Mammary epithelial cell (primary cell): ENCODE measurements at places on chromosomes 7 and 10. TPM values are rescaled to one million over a fixed set of nuclear protein-coding genes. Genes with fewer than 3 reads are reported as not detected.
A peak's percentile ranks its signal among the peaks of the same experiment; 100 is the strongest.

DNA sequence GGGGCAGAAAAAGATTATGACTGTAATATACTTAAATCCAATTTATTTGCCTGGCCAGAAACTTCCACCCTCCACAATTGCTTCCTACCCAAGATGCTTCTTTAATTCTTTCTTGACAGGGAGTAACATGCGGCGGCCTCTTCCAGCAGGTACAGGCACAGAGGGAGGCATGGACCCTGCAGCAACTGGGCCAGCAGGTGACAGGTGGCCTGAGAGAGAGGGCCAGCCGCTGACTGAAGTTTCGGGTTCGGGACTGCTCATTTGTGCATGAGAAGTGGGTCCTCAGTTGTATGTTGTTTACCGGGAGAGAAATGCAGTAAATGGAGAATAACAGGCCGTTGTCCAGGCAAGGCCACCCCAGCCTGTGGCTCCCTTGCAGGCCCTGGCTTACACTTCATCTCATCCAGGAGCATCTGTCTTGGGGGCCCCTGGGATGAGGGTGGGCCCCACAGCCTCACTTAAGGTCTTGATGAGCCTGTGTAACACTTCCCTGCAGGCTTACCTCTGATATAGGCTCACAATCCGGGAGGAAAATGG lies 72.5 kb downstream of the C10orf143 start:
- no peak for DNase-seq

DNA sequence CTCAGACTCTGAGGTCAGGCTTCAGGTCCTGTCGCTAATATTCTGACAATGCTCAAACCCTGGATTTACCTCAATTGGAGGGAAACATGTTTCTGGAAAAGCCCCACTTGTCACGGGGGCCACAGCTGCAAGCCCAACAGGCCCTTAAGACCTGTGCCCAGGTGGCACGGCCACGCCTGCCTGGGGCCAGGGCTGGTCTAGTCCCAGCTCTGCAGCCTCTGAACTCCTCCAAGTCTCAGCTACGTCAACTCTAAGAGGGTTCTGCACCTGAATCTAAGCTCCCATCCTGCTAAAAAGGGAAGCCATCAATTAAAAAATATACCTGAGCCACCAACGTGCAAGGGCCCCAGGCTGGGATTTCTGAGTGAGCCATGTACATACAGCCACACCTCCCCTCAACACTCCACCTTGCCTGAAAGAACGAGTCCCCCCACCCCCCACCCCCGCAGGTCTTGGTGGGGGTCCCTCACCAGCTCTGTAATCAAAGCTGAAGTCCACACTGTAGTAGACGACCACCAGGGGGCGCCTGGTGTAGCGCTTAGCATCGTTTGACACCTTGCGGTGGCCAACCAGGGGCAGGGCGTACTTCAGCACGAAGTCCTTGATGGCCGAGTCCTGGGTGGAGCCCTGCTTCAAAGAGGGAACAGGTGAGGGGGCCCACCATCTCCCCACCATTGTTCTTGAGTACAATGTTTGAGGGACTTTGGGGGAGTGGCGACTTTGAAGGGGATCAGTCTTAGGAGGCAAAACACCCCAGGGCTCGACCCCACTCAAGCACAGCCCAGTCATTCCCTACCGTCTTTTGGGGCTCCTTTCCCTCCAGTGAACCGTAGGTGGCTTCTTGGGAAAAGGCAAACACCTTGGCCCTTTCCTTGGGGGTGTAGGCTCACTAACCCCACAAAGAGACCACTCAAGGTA lies 22.6 kb downstream of the PDIA4 start:
- peak; percentile 23 for DNase-seq

GRCh38 chr10:49817845-49818244 lies 55.7 kb upstream of the OGDHL start:
- no peak for DNase-seq

DNA sequence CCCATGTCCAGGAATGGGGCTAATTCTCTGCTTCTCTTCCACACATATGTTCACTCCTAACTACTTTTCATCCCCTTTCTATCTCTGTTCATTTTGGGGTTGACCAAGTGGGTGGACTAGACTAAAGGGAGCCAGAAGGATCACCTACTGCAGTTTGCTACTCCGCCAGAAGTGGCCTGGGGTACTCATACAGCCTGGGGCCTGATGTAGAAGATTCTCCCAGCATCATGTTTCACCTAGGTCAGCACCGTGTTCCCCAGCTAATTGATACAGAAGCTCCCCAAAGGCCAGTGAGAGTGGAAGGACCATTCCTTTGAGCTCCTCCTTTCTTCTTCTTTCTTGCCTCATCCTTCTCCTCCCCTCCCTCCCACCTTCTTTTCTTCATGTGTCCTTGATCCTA lies 19.6 kb upstream of the IFRD1 start:
- no peak for DNase-seq

DNA sequence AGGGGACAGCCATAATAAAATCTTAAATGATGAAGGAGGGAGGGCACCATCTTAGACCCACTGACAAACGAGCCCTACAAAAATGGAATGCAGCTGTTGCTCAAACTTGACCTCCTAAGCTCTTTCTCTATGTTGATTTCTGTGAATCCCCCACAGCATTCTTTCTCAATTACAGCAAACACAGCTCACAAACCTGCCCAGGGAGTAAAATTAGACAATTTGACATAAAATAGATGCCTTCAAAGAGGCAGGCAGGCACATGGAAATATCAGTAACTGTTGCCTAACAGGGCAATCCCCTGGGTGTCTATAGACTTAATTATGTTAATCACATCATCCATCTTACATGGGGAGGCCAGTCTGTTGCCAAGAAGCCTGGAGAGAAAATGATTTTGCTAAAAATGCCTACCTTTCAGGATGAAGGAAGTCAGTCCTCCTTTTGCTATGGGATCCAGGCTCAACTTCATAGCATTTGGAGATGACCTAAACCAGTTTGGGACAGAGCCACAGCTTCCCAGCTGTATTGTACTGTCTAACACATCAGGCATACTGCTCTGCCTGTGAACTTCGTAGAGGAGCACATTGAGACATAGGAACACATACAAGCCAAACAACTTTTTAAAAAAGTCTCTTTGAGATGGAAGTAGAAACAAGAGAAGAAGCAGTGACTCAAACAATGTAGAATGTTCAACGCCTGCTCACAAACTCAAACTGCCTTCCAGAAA lies 1177.4 kb downstream of the SORCS1 start:
- no peak for DNase-seq

GRCh38 chr7:137421366-137421765 lies 77.8 kb upstream of the PTN start:
- DNase-seq, result no peak

DNA sequence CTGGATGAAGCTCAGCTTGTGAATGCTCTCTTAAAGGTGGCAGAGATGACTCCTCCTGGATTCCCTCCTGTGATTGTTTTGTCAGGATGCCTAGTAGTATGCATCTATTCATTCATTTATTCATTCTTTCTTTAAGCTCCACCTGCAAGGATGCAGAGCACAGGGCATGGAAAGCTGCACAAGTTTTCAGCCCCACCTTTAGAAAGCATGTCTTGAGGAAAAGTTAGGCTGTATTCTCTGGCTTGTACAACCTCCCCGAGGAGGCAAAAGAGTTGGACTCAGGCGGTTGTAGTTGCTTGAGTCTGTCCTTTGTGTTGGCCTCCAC lies 22.4 kb downstream of the ARID5B start:
- DNase-seq, result no peak

DNA sequence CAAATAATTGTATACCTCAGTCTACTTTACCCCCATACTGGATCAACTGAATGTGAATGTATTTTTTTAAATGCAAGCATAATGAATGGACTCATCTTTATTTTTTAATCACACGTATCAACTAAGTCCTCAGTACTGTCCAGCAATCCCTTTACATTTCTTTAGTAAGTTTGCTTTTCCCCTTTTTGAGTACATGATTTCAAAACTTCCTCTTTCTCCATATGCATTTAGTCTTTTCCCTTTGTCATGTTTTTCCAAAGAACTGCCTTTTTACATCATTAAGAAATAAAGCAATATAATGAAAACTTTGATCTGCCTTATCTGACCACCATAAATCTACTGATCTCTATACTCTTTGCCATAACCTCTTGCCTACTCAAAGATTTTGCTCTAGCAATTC lies 182.5 kb upstream of the AKR1E2 start:
- DNase-seq, result no peak

- DNase-seq, result peak; percentile 26
Observed at GRCh38 chr10:69715156-69715898, 85.3 kb downstream of the FAM241B start.

- no peak for DNase-seq
Observed at GRCh38 chr10:119350502-119351097, 143.2 kb downstream of the GRK5 start.

DNA sequence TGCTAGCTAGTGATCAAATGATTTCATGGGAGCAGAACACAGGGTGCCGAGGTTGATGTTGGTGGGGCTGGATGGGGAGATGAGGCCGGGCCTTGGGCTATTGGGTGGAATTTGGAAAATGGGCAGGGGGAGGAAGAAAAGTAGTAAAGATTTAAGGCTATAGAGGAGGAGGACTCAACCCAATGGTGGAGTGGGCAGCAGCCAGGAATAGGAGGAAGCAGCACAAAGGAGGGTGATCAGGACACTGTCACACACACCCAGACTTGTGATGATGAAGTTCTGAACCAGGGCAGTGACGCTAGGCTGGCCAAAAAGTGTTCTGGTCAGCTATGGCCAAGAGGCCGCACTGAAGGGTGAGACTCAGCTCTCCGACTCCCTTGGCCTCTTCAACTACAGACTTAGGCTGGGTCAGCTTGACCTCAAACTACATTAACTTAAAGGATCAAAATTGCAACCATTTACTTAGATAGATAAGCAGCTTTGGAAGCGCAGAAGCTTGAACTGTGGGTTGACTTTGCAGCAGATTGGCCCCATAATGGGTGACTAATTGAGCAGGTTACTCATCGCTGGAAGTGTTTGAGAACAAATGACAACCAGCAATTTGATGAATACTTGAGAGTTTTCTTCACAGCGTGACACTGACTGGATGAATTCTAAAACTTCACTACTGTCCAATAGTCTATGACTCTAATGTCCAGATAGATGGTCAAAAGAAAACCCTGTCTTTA lies 29.4 kb upstream of the GPR26 start:
- DNase-seq, result peak; percentile 40

DNA sequence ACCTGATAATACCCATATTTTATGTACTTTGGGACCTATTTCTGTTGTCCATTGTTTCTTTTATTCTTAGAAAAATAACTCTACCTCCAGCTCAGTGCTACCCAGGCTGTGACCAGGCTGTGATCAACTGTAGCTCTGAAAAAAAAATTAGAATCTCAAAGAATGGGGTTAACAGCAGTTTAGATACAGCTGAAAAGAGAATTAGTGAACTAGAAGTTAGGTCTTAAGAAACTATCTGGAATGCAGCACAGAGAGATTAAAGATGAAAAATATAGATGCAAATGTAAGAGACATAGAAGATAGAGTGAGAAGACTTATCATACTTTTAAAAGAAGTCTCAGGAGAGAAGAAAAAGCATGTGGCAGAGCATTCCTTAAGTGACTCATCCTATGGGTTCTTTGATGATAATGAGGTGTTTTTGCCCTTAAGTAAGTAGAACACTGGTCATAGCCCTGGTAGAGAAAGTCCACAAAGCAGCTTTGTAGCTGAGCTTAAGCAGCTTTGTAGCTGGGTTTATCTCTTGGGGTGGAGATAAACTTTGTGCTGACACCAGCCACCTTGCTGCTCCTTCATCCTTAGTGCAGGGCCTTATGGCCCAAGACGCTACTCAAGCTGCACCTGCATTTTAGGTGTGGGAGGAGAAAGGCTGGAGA lies 27.3 kb upstream of the SFRP5 start:
- peak; percentile 16 for DNase-seq

The SND1 gene
- 196 TPM for total RNA-seq

The RARRES2 gene
- 0.17 TPM for total RNA-seq

The CCL24 gene
- total RNA-seq, result not detected in 2 replicates
